ENCODE measurements at places on chromosomes 5 and 9. TPM values are rescaled to one million over a fixed set of nuclear protein-coding genes. Genes with fewer than 3 reads are reported as not detected.

- no peak for DNase-seq
These were observed 57.1 kb downstream of the MAST4 start for GRCh38 chr5:66653325-66653724.

DNA sequence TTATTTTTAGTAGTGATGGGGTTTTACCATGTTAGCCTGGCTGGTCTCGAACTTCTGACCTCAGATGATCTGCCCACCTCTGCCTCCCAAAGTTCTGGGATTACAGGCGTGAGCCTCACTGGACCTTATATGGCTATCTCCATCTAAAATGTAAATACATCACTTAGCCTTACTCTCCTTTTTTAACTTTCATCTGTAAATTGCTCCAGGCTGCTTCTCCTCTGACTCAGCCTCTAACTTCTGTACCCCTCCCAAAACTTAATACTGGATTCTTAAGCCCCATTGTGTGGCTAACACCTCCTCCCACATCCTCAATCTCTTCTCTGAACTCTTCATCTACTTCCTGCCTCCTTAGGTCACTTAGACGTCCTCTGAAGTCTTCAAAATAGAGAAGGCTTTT lies 4.0 kb downstream of the SNX30 start:
- no peak for DNase-seq

GRCh38 chr9:95920017-95920416 lies 44.5 kb downstream of the ERCC6L2 start:
- no peak for DNase-seq

GRCh38 chr9:4359016-4359415 lies 59.1 kb upstream of the GLIS3 start:
- DNase-seq: no peak

DNA sequence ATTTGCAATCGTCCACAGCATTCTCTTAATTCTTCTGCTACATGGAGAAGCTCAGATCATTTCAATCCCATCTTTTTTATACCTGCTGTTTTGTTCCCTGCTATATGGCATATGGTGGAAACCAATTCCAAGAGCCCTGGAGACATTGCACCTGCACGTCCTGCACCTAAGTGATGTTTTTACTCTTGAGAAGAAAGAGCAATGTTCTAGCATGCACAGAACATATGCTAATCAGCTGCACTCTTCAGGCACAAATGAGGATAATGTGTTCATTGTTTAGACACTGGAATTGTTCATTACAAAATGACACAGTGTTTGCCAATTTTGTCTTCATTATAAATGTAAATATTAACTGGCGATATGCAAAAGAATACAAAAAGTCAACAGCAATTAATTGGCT lies 935.8 kb downstream of the TLE4 start:
- DNase-seq: no peak

BAAT gene
- 0.12 TPM for polyA plus RNA-seq

SPACA9 gene
- 1.4 TPM for polyA plus RNA-seq

IL11RA gene
- 5.3 TPM for polyA plus RNA-seq

PAM gene
- 58.7 TPM for polyA plus RNA-seq

All from CD8-positive, alpha-beta memory T cell (primary cell).